Memory B cell (primary cell): ENCODE measurements at places on chromosomes 1 and 21.

DNA sequence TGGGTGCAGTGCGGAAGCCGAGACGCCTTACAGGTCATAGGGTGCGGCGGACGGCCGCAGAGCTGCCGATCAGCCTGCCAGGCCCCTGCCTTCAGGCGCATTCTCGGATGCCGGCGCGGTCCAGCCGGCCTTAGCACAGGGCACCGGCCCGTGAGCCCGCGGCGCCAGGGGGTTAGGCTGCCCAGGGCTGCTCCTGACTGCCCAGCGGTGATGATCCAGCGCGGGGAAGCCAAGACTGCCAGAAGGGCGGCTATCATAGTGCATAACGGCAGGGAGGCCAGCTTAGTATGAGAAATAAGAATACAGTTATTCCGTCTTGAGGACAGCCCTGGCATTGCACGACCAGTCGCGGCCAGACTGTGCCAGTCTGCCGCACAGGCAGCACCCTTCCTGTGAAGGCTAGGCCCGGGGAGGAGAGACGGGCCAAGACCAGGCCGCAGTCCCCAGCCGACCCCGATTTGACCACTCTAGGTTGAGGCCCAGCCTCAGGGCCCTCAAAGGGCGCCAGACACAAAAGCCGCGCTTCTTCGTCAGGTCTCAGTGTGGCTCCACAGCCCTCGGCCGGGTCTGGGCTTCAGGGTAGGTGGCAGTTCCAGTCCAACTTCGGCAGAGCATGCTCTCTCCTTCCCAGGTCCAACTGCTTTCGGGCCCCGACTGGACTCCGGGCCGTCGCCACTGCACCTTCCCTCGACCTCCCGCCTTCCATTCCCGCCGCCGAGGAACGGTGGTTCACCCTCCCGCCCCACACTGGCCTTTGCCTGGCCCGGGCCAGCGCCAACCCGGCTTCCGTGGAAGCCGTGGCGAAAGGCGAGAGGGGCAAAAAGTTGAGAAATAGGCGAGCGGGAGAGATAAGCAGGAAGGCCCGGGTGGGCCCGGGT is 829 bp downstream of the ALX3 start:
- peaks cover 14% of the 10 kb centered on the region for H3K27me3 ChIP-seq
- peaks cover 7% of the 10 kb centered on the region for H3K4me1 ChIP-seq
- no peak overlapping the region for H3K27ac ChIP-seq
- peak; percentile 47 for DNase-seq
- no peaks in the 10 kb centered on the region for H3K36me3 ChIP-seq

DNA sequence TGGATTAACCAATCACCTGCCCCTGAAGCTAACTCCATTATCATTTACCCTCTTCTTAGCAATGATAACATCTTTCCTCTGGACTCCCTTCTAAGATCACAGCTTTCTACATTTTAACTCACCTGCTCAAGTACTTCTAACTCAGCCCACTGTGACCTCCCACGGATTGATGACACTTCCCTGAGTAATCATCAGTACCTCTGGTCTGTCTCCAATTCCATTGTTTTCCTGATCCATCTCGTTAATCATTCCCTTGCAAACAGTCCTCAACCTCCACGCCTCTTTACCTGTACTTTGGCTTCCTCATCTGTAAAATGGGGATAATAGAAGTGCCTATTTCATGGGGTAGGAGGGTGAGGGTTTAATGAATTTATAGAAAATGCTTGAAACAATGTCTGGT is 195.3 kb upstream of the APP start:
- no peaks in the 10 kb centered on the region for H3K36me3 ChIP-seq
- no peak overlapping the region for H3K27ac ChIP-seq
- H3K4me1 ChIP-seq, result no peaks in the 10 kb centered on the region

GRCh38 chr1:24338447-24338846 is 19.3 kb downstream of the GRHL3 start:
- no peak for DNase-seq
- H3K36me3 ChIP-seq, result no peaks in the 10 kb centered on the region
- no peak overlapping the region for H3K4me3 ChIP-seq
- no peak overlapping the region for H3K27ac ChIP-seq
- H3K27me3 ChIP-seq, result peaks cover 2% of the 10 kb centered on the region

GRCh38 chr1:64537942-64538341 is 68.0 kb downstream of the CACHD1 start:
- peaks cover 3% of the 10 kb centered on the region for H3K27me3 ChIP-seq
- H3K4me3 ChIP-seq, result no peak overlapping the region
- no peak for DNase-seq
- no peaks in the 10 kb centered on the region for H3K4me1 ChIP-seq

- no peaks in the 10 kb centered on the region for H3K36me3 ChIP-seq
- peak overlapping the region; percentile 83 for H3K4me3 ChIP-seq
- DNase-seq, result peak; percentile 44
- peak overlapping the region; percentile 99 for H3K27ac ChIP-seq
Measured at GRCh38 chr1:172393354-172393753, 27.1 kb upstream of the C1orf105 start.

GRCh38 chr1:45304311-45305081 is 22.2 kb upstream of the HPDL start:
- H3K27ac ChIP-seq, result peak overlapping the region; percentile 95
- DNase-seq, result no peak
- peaks cover 24% of the 10 kb centered on the region for H3K4me1 ChIP-seq
